ENCODE measurements at places on chromosomes 13 and 19.

DNA sequence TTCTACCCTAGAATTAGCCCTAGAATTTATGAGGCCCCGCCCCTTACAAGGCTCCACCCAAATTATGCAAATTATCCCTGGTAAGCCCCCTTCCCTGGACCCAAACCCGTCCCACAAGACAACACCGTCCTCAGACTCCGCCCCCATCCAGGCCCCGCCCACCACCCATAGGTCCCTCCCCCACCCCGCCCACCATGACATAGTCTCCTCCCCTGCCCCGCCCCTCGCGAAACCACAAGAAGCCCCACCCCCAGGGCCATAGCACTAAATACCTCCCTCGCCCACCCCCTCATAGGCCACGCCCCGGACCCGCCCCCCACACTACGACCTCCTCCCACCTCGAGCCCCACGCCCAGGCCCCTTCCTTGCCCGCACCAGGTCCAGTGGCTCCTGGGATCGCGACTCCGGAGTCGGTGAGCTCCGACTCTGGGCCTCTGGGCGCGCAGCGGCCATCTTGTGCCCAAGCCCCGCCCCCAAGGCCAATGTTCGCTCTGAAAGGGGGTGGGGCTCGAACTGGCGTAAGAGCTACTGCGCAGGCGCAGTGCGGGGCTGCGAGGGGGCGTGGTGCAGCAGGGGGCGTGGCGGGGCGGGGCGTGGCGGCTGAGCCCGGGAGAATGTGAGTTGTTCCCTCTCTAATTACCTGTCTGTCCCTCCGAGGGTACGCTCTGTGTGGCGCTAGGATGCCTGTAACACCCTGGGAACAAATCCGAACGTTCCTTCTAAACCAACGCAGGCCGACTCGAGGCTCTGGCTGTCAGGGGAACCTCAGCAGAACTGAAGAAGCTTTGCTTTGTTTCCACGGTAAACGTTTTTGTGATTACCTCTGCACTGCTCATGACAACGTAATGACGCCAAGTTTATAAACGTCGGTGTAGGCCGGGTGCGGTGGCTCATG is at the start of gene ZNF784:
TSS of gene ZNF784 (minus strand) at position 458 of the 895 bp plus-strand sequence. CDS start at position 453, 5 bp downstream.
- DNase-seq, result peak; percentile 99

DNA sequence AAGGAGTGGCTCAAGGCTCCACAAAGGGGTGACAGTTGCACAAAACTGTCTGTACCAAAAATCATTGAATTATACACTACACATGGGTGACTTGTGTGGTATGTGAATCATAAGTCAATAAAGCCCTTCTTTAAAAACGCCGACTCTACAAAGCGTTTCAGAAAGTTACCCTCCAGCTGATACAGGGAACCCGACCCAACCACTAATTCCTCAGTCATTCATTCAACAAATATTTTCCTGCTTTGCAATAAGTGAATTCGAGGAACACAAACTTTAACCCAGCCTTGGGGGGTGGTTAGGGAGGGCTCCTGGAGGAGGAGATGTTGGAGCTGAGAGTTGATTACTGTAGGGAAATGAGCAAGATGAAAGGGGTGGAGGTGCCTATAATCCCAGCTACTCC is 32.0 kb downstream of the LTBP4 start:
- DNase-seq, result no peak

- DNase-seq, result no peak
These were observed 207.4 kb downstream of the NHLRC3 start for GRCh38 chr13:39245688-39246087.

DNA sequence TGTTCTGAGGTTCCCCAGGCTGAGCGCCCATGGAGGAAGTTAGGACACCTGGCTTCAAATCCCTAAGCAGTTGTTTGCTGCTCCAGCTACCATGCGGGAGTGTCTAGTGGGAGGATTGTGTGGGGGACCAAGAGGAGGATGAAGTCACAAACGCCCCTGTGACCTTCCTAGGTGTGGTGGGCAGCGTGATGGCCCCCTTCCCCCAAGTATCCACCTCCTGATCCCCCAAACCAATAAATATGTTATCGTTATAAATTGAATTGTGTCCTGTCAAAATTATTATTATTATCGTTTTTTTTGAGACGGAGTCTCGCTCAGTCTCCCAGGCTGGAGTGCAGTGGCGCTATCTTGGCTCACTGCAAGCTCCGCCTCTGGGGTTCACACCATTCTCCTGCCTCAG is at the start of gene SLC25A41:
TSS of gene SLC25A41 (minus strand) at position 101 of the 400 bp plus-strand sequence. CDS start at position 31, 70 bp downstream.
- DNase-seq, result no peak

GRCh38 chr13:110788778-110789177 is 75.3 kb downstream of the ING1 start:
- no peak for DNase-seq

GRCh38 chr19:18828786-18829185 is 3.0 kb upstream of the UPF1 start:
- DNase-seq, result no peak

GRCh38 chr19:35142606-35143230 is 337 bp upstream of the FXYD7 start:
- no peak for DNase-seq

GRCh38 chr19:3520166-3521103 is 14.3 kb downstream of the FZR1 start:
- DNase-seq, result peak; percentile 47

- DNase-seq, result peak; percentile 25
These were observed 5.1 kb upstream of the FCER2 start for GRCh38 chr19:7706955-7707456.

DNA sequence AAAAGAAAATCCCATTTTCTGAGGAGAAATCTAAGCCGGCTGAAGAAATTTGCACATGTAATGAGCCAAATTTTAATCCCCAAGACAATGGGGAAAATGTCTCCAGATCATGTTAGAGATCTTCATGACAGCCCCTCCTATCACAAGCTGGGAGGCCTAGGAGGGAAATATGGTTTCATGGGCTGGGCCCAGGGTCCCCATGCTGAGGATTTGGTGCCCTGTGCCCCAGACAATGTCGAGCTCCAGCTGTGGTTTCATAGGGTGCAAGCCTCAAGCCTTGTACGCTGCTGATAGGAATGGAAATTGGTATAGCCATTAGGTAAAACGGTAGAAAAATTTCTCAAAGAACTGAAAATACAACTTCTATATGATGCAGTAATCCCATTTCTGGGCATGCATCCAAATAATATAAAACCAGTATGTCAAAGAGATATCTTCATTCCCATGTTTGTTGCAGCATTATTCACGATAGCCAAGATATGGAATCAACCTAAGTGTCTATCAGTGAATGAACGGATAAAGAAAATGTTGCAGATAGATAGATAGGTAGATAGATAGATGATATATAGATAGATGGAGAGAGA is 19.3 kb upstream of the FREM2 start:
- no peak for DNase-seq

GRCh38 chr19:29060813-29061364 is 152.1 kb downstream of the UQCRFS1 start:
- DNase-seq, result no peak

DNA sequence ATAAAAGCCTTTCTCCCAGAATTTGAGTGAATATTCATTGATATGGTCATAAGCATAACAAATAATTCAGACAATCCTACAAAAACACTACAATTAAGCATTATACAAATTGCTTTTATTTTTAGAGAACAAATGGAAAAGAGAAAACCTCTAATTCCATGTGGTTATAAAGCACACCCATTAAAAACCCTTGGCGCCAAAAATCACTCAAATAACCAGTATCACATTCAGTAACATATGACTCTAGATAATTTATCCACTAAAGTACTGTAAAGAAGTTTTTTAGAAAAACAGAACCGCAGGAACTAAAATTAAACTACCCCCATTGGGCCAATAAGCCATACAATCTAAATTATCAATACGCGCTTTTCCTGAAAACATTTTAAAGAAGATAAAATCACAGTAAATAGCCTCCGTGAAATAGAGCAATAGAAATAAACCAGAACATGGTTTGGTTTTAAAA is 569 bp downstream of the LCP1 start:
- DNase-seq, result no peak

All from lower leg skin (tissue), 4 donors.